ENCODE measurements at places on chromosomes 1 and 21.

DNA sequence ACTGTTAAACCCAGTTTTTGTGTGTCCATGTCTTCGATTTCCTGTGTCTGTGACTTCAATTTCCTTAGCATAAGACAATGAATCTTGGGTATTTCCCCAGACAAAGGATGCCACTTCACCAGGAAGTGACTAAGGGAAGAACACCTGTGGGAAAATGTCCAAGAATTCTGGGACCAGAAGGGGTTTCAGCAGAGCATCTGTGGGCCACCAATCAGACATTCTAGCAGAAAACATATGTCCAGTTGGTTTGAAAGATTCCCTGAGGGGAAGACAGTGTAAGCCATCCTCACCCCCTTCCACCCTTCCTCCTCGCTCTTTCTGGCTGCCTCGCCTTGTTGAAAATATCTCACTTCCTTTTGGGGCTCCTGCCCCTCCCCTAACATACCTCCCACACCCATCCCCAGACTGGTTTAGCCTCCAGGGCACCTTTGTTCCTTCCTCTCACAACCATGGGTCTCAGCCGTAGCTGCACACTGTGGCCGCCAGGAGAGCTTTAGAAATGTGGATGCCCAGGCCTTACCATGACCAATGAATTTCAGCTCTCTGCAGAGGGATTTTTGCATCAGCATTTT, 25.5 kb upstream of the IFNAR1 start:
- no peak for DNase-seq

- no peak for DNase-seq
Measured at GRCh38 chr1:232966663-232967062, 16.3 kb downstream of the NTPCR start.

GRCh38 chr1:86687595-86687994, 16.8 kb upstream of the SH3GLB1 start:
- no peak for DNase-seq

- DNase-seq: no peak
Measured at GRCh38 chr1:211753649-211754251, 76.8 kb downstream of the LPGAT1 start.
